ENCODE measurements at places on chromosomes 7 and 10.

GRCh38 chr7:67947646-67948045 is 951.0 kb downstream of the TYW1 start:
- no peak for DNase-seq

DNA sequence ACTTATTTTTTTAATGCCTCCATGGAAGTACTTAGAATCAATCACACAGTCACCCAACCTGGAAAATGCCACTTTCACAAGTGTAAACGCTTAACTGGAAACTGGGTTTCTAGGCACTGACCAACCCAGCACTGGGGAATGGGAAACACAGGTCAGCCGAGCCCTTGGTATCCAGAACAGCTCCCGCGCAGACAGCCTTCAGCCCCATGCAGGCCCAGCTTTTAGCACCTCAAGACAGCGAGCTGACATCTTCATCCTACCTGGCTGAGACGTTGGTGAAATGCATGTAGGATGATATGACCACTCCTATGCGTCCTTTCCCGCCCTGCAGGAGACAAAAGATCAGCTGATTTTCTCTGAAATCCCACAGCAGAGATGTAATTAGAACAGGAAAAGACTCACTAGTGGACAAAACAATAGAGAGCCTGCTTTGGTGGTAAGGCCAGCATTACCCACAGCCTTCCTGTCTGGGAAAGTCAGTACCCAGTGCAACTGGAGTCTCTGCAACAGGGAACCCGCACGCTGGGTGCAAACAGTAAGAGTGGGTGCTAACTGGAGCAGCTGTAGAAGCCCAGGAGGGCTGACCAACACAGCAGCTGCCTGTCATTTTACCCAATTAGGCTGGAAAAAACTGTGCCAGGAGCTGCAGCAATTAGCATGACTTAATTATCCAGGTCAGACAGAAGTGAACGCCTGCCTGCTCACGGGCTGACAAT is 153.7 kb downstream of the TNS3 start:
- no peak for DNase-seq

GRCh38 chr7:5207131-5207530 is 17.1 kb downstream of the WIPI2 start:
- DNase-seq: no peak

DNA sequence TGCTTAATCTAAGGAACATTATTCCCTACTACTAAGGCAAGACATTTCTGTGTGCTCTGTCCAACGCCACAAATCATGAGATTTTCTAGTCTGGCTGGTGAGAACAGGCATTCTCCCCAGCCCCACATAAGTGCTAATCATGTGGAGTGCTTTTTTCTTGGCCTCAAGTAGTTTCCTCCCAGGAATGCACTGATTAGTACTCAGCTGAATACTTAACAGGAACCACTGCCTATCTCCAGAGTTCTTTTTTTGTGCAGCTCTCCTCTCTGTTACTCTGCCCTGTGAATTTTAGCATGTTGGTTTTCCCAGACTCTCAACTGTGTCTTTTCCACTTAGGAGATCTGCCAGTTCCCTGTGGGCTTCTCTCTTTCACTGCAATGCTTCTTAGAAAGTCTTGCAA is 1098.5 kb upstream of the LRRTM3 start:
- no peak for DNase-seq

DNA sequence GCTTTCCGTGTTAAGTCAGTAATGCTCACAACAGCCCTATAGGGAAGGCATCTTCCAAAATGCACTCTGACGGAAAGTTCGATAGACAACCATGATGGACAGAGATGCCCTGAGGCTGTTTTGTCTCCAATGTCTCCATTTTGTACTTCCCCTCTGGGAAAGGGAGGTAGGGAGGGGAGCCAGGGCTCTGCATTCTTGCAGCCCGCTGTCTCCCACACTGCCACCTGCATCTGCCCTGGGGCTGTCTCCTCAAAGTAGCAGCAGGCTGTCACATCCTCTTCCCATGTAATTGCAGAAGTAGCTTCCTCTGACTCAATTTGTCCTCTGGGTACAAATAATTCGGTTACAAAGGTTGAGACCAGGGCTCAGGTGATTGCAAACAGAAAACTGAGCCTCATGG is 131.4 kb downstream of the GPAM start:
- DNase-seq: no peak

- DNase-seq: no peak
These were observed 205.3 kb downstream of the BUB3 start for GRCh38 chr10:123359539-123359938.

DNA sequence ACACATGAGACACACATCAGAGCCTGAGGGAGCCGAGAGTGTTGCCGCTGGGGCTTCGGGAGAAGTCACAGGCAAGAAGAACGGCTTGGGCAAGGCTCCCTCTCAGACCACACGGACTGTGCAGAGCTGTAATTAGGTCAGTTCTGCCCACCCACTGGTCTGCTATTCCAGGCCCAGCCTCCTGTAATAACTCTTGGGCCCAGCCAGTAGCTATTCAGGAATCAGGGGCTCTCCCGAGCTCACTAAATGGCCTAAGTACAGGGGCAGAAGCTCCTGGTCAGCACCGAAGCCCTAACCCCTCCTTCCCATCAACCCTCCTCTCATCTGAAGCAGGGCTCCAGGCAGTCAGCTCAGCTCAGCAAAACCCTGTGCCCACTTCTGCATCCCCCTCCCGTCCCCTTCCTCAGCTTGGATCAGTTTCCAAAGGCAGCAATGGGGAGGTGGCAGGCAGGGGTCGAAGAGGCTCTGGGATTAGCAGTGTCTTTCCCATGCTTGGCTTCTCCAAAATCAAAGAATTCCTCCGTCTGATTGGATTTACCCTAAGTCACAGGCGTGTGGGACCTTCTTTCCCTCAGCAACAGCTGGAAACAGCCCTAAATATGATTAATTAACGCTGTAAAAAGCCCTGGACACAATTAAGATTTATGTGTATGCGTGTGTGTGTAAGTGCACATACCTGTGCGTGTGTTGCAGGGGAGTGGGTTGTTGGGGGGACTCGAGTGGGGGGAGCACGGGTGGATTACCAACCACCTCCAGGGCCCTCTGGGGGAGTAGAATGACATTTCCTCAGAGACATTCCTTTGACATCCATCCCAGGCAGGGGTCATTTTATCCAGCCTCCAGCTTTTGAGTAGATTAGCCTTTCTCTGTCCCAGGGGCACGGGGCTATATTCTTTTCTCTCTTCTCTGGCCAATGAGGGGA is 48.4 kb upstream of the BTRC start:
- DNase-seq: no peak

Measured in HT1080 (cell line).